ENCODE measurements at places on chromosomes 4 and X.

DNA sequence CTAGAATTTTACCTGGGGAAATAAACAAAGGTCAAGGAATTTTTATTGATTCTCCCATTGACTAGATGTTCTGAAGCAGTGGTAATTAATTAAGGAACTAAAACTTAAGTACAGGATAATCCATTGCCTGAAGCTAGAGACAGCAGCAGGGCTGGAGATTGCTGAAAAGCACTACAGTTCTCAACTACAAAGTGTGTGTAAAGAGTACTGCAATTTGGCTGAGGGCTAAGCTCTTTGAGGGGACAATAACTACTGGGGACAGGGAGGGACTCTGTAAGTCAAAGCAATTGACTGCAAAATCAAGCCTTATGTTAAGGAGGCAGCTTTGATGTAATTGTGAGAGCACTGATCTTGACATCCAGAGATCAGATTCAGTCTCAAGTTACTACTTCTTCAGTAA is 260.4 kb downstream of the GALNTL6 start:
- no peak for DNase-seq

GRCh38 chr4:189613207-189613606 is 327.5 kb upstream of the FRG1 start:
- DNase-seq, result no peak

DNA sequence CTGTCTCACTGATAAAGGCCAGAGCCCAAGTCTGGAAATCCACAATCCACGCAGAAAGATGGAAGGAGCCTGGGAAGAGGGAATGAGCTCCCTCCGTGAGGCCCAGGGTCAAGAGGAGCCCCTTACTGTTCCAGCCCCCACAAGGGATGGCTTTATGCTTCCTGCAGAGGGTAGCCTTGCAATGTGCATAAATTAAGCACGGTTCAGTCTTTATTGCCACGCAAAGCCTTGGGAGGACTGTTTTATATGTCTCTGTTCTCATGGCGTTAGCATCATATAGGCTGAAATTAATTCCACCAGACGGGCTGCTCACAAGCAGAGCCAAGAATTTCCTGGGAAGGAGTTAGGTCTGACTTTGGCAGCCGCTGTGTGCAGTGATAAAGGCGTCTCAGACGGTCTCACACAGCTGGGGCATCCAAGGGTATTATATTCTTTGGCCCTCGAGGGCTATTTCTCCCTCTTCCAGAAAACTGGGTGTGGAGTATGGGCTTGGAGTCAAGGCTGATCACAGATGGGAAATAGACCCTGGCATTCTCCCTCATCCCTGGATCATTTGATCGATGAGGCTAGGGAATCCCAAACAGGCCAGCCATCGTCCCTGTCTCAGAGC is 38.5 kb downstream of the CYTL1 start:
- DNase-seq, result no peak

- no peak for DNase-seq
These were observed 3.5 kb downstream of the ADH6 start for GRCh38 chr4:99215521-99215920.

DNA sequence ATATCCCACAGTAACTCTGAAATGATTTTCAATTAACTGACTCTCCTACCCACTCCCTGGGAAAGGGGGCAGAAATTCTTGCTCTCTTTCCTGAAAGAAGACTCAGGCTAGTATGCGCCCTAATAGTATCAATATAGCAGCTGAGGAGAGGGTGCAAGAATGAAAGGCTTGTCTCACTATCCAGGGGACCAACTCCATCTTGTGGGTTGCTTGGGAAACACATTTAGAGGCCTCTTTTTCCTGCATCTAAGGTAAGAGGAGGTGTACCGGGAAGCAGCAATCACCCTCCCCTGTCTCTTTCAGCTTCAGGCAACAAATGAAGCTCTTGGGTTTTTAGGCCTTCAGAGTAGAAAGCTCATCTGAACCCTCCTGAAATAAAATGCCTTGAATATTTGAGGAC is 11.3 kb downstream of the TMEM255A start:
- no peak for DNase-seq

DNA sequence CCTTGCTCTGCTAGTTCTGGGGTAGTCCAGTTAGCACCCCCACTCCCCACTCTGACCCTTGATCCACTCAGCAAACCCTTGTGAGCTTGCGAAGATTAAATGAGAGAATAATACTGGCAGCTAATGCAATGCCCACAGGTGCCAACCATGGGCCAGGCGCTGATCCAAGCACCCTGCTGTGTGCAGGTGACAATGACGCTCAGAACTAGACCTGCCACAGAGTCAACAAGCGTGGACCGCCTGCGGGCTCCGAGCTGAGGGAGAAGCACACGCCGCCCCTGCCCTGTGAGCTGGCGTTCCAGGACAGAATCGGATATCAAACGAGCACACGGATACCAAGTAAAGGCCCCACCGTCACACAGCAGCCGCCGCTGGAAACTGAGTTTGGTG is 129.2 kb downstream of the FAM53A start:
- no peak for DNase-seq

- no peak for DNase-seq
These were observed 403.7 kb downstream of the IL15 start for GRCh38 chr4:142040043-142040442.

DNA sequence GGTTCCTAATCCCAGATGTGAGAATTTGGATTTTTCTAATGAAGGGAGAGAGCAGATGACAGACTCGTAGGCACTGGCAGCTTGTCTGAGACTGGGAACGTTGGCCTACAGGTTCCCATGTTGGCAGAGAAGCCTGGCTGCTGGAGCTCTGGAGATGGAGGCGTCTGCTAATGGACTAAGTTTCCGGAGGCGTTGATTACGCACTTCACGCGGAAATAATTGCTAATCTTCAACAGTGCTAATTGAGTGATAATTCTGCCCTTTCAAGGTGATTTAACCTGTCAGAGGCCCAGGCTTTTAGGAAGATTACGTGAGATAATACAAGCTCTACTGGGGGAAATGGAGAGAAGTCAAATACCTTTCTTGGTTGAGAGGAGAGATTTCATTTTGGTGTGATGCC is 77.4 kb downstream of the PSAPL1 start:
- no peak for DNase-seq

- DNase-seq, result no peak
These were observed 55.9 kb downstream of the EIF4E start for GRCh38 chr4:98873059-98873458.

Measured in AG04449 (cell line).